ENCODE measurements at places on chromosomes 11 and 22.
A peak's percentile ranks its signal among the peaks of the same experiment; 100 is the strongest.

DNA sequence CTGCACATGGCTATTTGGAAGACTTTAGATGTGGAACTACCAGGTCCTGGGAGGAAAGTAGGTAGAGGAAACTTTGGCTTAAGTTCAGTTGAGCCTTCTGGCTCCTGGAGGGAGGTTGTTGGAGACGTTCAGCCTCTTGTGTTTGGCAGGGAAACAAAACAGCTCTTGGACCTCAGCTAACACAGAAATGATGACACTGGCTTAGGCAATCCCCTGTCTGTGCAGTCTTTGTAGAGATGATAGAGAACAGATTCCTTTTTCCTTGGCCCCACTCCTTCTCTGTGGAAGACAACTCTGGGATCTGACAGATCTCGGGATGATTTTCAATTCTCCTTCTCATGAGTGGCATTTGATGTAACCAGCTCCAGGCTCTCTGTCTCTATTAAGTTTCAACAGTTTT, 428.5 kb downstream of the TMEM135 start:
- no peaks in the 10 kb centered on the region for H3K27me3 ChIP-seq
- DNase-seq, result no peak
- no peak overlapping the region for H3K4me3 ChIP-seq
- H3K27ac ChIP-seq, result no peak overlapping the region

- no peak overlapping the region for H3K27ac ChIP-seq
- no peak overlapping the region for H3K4me3 ChIP-seq
- no peak for DNase-seq
- peaks cover 13% of the 10 kb centered on the region for H3K36me3 ChIP-seq
- no peaks in the 10 kb centered on the region for H3K4me1 ChIP-seq
These were observed 20.0 kb downstream of the CYP2R1 start for GRCh38 chr11:14872032-14872431.

DNA sequence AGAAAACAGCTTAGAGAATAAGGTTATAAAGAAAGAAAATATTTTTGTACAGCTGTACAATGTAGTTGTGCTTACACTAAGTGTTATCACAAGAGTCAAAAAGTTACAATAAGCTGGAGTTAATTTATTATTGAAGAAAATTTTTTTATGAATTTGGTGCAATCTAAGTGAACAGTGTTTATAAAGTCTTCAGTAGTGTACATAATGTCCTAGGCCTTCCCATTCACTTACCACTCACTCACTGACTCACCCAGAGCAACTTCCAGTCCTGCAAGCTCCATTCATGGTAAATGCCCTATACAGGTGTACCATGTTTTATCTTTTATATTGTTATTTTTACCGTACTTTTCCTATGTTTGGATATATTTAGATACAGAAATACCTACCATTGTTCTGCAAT, 34.7 kb downstream of the GDPD4 start:
- no peak overlapping the region for H3K4me3 ChIP-seq
- H3K27ac ChIP-seq, result no peak overlapping the region
- H3K36me3 ChIP-seq, result no peaks in the 10 kb centered on the region
- no peaks in the 10 kb centered on the region for H3K27me3 ChIP-seq
- no peak for DNase-seq
- no peaks in the 10 kb centered on the region for H3K4me1 ChIP-seq

GRCh38 chr22:48182846-48183805, 1420.7 kb downstream of the TBC1D22A start:
- H3K27ac ChIP-seq, result no peak overlapping the region
- H3K27me3 ChIP-seq, result no peaks in the 10 kb centered on the region
- DNase-seq, result no peak
- H3K4me3 ChIP-seq, result no peak overlapping the region
- no peaks in the 10 kb centered on the region for H3K36me3 ChIP-seq
- H3K4me1 ChIP-seq, result no peaks in the 10 kb centered on the region

DNA sequence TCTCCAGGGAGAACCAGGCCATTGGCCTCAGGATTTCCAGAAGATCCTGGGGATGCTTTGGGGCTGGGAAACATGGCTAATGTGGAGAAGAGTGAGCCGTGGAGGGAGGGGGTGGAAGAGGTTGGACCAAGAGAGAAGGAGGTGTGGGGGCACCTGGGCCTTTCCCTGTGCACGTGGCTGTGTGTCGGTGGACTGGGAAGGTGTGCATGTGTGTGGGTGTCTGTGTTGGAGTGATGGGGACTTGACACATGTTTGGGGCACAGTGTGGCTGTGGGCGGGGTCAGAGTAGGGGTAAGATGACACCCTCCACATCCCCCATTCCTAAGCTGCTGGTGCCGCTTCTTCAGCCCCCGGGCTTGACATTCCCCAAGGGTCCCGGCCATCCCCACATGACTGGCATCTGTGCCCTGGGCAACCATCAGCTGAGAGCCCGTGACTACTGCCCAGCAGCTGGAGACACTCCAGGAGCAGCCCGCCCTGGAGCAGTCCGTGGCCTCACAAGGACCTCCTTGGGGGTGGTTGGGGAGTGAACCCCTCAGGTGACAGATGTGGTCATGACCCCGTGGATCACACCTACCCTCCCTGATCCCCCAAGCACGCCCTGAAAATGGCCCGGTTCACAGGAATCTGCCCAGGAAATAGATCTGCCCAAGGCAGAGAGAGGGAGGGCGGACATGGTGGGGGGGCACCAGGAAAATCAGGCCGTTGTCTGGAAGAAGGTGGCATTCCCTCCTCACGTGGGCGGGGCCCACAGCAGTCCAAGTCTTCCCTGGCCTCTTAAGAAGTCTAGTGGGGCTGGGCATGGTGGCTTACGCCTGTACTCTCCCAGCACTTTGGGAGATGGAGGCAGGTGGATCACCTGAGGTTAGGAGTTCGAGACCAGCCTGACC, 34.8 kb upstream of the SOX10 start:
- no peaks in the 10 kb centered on the region for H3K36me3 ChIP-seq
- DNase-seq, result no peak
- H3K4me1 ChIP-seq, result no peaks in the 10 kb centered on the region
- no peak overlapping the region for H3K4me3 ChIP-seq

GRCh38 chr22:42856865-42857704, at the start of gene ARFGAP3:
Gene ARFGAP3 (minus strand): TSS chr22:42857273. CDS start chr22:42857182, 91 bp downstream.
- H3K36me3 ChIP-seq, result no peaks in the 10 kb centered on the region
- peak within 1 kb of the TSS; percentile 68 for H3K4me3 ChIP-seq
- DNase-seq, result peak; percentile 65
- no peaks in the 10 kb centered on the region for H3K27me3 ChIP-seq
